ENCODE measurements at places on chromosomes 4 and X.

GRCh38 chr4:158970812-158971211 is 132.1 kb upstream of the RAPGEF2 start:
- DNase-seq, result no peak

DNA sequence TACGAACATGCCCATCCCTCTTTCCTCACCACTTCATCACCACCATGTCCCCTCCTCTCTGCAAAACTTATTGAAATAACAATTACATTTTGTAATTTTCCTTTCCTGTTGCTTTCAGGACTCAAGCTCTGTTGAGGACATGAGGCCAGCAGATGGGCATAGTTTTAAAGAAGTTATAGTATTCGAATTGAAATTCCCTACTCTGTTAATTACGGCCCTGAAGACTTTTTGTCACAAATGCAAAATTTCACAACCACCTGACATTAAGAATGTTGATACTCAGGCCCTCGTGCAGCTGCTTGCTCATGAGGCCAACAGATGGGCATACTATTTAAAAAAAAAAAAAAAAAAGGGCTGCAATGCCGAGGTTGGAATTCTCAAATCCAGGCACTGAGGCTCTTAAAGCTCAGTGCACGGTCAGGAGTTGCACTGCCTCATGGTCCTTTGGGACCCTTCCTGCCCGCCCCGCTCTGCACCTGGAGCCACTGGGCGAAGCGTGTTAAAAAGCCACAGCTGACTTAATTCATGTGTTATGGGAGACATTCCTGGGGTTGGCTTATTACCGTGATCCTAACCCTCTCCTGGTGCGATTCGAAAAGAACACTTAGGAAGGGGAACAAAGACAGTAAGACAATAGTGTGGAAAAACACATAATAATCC is 34.2 kb upstream of the FAT1 start:
- DNase-seq, result no peak

DNA sequence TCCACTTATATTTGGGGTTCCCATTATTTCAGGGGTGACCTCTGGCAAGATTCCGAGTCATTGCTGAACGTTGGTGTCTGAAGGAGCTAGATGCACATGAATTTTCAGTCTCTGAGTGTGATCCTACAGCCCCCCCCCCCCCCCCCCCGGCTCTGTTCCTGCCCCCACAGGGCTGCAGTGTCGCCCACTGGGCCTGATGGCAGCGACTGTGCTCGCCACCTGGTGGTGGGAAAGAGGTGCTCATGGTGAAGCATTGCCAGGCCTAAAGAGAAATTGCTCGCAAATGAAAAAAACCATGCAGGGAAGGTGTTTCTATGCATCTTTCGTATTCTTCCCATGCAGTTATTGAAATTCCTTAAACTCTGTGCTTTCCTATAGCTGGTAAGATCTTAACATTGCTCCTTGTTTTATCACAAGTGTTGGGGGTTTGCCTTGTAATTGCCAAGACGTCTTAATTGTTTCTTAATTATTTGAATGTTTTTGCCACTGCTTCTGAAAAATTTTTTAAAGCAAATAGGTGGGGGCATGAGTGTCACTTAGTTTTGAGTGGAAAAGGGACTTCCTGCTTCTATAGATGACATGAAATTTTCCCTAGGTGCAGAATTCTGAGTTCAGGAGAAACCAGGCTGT is 63.2 kb downstream of the CLDN22 start:
- DNase-seq, result peak; percentile 31

DNA sequence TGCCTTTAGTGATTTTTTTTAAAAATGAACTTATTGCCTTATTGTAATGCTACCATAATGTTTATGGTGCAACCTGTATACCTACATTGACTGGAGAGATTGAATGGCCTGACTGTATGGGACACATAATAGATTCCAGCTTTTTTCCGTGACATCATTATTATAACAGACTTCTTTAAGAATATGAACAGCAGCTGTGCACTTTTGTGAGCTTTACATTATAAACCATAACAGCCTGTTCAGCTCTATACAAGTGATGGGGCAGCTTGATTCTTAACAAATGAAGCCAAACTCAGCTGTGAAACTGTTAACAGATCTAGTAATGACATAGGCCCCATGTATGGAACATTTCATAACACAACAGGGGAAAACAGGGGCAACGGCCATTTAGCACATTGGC is 187.0 kb downstream of the BMPR1B start:
- no peak for DNase-seq

GRCh38 chr4:112881842-112882241 is 167.6 kb upstream of the ANK2 start:
- no peak for DNase-seq

- DNase-seq, result no peak
Observed at GRCh38 chrX:152079768-152080167, 58.6 kb downstream of the MAGEA10 start.

- DNase-seq, result no peak
Observed at GRCh38 chrX:115023139-115023538, 5.7 kb upstream of the IL13RA2 start.

DNA sequence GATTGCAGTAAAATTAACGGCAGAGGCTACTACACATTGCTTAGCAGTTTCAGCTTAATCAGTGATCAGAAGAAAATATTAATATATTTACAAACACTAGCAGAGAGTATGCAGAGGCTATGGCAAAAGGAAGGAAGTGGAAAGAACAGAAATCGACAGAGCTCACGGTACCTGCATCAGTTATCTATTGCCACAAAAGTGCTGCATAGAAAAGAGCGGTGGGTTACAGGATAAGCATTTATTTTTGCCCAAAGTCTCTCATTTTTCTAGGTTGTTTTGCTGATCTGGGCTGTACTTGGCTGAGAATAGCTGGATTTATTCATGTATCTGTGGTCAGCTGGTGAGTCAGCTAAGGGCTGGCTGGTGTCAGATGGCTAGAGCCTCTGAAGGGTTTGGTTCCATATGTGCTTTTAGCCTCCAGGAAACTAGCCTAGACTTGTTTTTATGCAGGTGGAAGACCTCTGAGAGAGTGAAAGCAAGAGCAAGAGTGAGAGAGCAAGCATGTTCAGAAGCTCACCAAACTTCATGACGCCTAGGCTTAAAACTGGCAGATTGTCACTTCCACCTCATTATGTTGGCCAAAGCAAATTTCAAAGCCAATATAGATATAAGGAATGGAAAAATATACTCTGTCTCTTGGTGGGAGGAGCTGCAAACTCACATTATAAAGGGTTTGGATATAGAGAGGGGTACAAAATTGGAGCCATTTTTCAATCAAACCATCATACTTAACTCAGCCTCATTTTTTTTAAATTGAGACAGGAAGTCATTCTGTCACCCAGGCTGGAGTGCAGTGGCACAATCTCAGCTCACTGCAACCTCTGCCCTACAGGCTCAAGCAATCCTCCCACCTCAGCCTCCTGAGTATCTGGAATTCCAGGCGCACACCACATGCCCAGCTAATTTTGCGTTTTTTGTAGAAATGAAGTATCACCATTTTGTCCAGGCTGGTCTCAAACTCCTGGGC is 153.2 kb upstream of the RPL34 start:
- DNase-seq, result no peak

GRCh38 chrX:154097003-154097588 is 421 bp downstream of the MECP2 start:
- DNase-seq, result peak; percentile 72

- no peak for DNase-seq
Observed at GRCh38 chr4:86706923-86707597, 112.9 kb downstream of the PTPN13 start.
